HT1080 (cell line): ENCODE measurements at places on chromosomes 3 and 15.

DNA sequence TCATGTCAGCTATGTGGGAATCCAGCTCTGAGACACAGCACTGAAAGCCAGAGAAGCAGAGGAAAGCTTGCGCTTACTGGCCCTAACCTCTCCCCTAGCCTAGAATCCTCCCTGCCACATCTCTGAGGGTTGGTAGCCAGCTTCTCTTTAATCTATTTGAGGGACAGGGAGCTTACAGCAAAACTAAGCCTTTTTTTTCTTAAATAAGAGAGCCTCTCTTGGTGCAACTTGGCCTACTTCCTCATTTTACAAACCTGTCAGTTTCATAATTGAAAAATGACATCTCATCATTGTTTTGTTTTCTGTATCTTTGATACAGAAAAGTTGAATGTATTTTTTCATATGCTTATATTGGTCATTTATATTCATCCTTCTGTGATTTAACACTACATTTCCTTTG, 193.9 kb downstream of the ZNF621 start:
- no peak for DNase-seq

- DNase-seq, result no peak
These were observed 26.5 kb upstream of the PSMD6 start for GRCh38 chr3:64049832-64050231.

GRCh38 chr3:129070086-129070885, 9.7 kb downstream of the GP9 start:
- DNase-seq, result no peak

GRCh38 chr3:193812791-193813500, 219.9 kb downstream of the OPA1 start:
- no peak for DNase-seq

DNA sequence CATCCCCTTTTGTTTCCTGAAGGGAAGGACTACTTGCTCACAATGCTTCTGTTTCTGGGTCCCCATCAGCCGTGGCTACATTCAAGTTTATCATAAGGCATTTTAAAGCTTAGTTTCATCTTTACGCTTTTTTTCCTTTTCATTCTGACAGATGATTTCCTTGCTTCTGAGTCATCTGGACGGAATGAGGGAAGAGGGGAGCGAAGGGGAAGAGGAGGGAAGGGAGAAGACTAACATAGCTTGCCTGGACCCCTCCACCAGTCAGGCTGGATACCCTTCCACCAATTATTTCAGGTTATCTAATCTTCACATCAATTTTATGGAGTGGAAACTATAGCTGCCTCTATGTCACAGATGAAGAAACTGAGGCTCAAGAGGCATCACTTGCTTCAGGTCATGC, 27.6 kb downstream of the FAM3D start:
- peak; percentile 38 for DNase-seq

DNA sequence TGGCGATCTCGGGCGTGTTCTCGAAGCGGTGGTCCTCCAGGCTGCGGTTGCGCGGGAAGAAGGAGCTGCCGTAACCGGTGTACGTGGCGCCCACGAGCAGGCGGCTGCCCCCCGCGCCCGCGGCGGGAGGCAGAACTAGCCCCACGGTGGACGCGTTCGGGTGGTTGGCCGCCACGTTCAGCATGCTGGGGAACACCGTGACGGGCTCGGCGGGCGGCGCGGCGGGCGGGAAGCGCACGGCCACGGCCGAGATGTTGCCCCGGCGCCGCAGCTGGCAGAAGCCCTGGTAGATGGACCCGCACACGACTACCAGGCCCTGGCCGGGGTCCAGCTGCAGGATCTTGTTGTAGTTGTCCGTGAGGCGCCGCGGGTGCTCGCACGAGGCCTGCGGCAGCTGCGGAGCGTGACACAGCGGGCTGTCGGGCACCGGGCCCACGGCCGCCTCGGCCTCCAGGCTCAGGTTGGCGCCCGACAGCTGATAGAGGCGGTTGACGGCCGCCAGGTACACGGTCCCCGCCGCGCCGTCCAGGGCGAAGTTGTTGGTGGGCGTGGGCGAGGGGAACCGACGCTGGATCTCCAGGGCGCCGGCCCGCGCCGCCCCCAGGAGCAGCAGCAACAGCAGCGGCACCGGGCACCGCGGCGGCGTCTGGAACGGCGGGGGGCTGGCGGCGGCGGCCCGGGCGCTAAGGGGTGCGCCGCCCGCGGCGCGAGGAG, 397 bp downstream of the PLXND1 start:
- DNase-seq, result no peak

DNA sequence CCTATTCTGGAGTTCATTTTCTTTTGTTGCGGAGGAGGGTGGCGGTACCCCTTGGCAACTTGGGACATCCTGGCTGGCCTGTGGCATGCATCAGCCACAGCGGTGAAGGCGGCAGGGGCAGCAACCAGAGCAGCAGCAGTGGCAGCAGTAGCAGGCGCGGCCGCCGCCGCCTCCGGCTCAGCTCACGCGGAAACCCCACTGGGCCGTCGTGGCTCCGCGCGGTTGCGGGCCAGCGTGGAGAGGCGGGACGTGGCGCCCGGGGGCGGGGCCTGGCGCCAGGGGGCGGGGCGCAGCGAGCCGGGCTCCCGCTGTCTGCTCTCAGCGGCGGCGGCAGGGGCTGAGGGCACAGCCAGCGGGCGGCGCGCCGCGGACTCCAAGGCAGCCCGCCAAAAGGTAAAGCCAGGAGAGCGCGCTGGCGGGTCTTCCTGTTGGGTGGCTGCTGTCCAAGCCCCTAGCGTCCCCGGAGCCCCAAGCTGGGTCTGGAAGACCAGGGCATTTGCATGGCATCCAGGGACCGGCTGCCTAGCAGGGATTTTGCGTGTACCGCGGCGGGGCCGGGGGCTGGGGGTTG, 334.4 kb upstream of the THRB start:
- no peak for DNase-seq

DNA sequence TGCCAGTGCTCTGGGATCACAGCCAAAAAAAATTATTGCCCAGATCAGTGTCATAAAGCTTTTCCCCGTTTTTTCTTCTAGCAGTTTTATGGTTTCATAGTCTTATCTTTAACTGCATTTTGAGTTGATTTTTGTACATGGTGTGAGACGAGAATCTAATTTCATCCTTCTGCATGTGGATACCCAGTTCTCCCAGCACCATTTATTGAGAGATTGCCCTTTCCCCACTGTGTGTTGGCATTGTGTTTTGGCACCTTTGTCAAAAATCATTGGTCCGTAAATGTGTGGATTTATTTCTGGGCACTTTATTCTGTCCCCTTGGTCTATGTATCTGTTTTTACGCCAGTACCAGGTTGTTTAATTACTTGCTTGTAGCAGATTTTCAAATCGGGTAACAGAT, 122.8 kb downstream of the TAFA4 start:
- no peak for DNase-seq
